ENCODE measurements at places on chromosomes 11 and 22.

- DNase-seq, result no peak
Measured at GRCh38 chr22:43750751-43751150, 61.4 kb downstream of the EFCAB6 start.

GRCh38 chr22:26783885-26784284 is 126.5 kb downstream of the MIAT start:
- DNase-seq, result no peak

DNA sequence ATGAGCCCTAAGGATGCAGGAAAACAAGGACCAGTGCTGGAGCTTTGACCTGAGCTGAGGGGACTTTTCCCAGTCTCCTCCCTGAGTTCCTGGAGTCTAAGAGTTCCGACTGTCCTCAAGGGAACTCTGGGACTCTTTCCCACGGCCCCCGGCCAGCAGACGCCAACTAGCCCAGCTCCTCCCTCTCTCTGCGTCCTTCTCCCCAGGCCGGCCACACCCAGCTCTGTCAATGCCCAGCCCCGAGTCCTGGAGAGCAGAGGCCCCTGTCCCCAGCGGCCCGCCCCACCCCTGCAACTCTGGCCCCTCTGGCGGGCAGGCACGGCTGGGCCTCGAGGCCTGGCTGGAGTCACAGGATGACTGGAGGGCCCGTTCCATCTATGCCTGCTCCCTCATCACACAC is 29.8 kb downstream of the NECTIN1 start:
- no peak for DNase-seq

DNA sequence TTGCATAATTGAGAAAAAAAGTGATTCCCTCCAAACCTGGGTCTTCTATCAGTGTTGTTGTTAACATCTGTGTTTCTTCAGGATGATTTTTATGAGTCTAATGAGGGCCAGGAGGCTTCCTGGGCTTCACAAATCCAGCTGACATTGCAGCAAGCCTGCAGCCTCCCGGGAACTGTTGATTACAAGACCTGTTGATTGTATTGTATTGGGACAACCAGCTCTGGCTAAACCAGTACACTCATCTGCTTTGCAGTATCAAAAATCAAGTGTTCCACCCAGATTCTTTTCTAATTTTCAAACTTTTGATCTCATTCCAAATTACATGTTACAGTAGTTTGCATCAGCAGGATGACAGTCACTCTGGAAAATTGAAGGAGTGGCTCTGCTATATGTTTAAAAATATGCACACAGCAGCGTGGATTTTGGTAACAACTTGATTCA is 16.1 kb upstream of the PRSS23 start:
- no peak for DNase-seq

DNA sequence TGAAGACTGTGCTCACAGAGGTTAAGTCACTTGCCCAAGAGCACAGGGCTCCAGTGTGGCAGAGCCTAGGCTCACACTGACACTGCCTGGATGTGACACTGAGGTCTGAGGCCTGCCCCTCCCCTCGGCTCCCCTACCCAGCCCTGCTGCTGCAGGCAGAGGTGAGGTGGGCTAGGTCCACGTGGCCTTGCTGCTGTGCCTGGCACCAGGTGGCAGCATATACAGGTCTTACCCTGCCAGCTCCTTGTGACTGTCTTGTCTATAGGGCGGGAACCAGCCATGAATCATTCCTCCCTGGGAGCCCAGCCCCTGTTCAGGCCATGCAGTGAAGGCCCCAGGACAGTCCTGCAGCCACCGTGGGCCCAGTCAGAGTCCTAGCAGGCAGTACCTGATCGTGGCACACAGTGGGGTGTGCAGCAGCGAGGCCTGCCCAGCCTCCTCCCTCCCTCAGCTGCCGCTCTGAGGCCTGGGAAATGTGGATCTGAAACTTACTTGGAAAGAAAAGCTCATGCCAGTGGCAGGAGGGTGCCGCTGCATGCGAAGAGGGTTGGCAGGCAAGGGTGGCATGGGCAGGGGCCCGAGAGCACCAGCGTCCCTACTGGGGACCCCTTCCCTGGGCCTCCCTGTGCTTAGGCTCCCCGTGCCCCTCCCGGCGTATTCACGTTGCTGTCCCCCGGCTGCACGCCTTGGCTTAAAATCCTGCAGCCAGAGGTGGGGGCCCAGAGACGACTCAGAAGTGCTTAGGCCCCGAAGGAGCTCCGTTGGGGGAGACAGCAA is 1.2 kb upstream of the CERK start:
- DNase-seq, result no peak

DNA sequence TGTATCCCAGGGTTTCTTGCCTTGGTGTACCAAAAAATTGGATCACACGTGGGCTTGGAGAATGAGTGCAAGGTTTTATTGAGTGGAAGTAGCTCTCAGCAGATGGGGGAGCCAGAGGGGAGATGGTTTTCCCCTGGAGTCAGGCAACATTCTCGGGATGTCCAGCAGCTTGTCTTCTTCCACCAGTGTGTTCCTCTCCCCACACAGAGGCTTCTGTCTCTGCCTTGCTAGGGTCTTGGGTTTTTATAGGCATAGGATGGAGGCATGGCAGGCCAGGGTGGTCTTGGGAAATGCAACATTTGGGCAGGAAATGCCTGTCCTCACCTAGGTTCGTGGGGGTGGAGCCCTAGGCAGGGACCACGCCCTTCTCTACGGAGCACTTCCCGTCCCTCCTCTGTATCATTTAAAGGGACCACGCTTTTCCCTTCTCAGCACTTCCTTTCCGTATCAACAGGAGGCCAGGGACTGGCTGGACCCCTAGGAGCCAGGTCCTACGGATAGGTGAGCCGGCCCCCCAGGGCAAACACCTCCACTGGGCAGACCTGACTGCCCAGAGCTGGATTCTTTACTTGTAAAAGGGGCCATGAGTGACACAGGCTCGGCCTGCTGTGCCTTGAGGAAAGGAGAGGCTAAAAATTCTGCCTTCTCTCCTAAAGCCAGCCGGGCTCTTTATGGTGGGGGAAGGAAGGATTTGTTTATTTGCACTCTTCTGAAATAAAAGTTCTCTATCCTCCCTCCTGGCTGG is 55.3 kb upstream of the CCDC188 start:
- DNase-seq, result peak; percentile 16

DNA sequence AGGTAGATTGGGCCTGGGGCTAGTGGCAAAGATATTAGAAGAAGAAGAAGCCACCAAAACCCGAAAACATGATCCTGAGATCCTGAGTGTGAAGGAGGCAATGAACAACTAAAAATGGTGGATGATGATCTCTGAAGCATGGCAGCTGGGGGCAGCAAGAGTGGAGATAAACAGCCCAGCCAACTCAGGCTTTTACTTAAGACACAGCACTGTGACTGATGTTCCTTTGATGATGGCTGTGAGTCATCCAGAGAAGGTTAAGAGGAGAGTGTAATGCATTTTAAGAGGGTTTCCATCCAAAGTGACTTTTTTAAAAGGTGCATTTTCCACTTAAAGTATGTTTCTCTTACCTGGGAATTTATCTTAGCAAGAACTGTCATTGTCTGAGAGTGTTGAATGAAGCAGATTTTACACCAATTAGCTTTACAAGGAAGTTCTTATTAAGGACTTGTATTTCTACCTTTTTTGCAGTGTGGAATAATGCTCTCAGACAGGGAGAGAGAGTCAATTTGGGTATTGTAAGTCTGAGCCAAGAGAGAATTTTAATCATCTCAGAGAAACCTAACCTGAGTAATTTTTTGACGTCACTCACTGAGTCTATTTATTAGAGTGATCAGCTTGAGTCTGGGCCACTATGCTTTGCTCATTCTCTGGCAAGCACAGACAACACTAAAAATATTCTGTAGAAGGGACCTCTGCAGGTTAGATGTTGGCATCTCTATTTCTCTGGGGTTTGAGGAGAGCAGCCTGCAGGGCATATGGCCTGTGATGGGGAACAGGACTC is 14.1 kb upstream of the CALCB start:
- DNase-seq, result no peak

- no peak for DNase-seq
Measured at GRCh38 chr11:84430661-84431060, 1144.5 kb upstream of the CCDC90B start.

GRCh38 chr22:43000441-43001175 is 14.3 kb downstream of the PACSIN2 start:
- DNase-seq, result no peak

- DNase-seq, result no peak
Measured at GRCh38 chr11:129425214-129425613, 49.6 kb downstream of the BARX2 start.

GRCh38 chr11:96194581-96195374 is 148.2 kb downstream of the MAML2 start:
- DNase-seq, result no peak

DNA sequence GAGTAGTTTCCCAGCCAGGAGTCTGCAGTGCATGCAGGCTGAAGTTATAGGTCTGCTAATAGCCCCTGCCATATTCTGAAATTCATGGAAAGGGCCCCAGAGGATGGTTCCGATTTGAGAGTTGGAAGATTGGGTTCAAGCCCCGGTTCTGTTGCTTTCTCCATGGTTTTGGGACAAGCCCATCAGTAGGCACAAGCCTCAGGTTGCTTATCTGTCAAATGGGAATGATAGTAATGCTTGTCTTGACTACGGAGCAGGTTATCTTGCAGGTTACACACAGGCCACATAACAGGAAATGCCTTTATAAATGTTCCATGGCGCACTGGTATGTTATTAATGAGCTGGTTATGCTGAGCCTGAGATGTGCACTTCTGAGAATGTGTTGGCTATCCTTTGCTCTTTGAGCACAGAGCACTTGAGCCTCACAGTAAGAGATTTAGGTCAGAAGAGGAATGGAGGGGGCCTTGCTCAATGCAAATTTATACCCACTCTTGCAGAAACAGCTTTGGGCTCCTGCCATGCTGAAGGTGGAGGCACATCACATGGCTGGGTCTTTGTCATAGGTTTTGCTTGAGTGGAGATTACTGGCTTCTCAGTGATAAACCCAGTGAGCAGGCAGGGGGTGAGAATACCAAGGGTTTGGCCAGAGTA is 47.1 kb downstream of the ZNRF3 start:
- DNase-seq, result no peak

GRCh38 chr11:85394283-85394682 is 232.9 kb downstream of the DLG2 start:
- no peak for DNase-seq

DNA sequence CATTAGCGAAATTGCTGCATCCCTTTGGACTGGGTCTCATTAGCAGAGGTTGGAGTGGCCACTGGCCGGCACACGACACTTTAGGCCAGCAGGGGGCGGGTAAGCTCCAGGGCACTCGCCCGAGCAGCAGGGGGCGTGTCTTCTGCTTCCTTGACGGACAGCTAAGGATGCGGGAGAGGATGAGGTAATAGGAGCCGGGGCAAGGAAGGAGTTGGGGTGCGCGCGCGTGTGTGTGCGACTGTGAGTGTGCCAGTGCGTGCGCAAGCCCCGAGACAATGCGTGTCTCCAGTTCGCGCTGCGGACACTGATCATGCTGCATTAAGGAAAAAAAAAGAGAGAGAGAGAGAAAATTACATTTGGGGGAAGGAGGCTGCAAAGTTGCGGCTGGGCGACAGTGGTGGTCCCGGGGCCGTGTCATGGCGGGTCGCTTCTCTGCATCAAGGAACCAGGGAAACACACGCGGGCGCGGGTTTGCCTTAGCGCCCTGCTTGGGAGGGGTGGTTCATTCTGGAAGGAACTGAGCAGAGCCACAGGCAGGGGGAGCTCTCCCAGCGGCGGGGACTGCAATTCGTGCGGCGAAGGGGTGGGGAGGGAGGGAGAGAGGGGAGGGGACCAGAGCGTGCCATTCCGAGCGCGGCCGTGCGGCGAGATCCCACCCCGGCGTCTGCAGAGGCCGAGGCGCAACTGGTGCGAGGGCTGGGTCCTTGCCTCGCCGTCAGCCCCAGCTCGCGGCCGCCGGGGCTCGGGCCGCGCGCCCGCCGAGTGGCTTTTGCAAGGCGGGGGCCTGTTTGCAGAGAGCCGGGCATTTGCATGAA is at the start of gene DTX4:
DTX4 (plus strand) TSS at position 625 of the 815 bp plus-strand sequence. CDS start 464 bp downstream, outside the sequence.
- DNase-seq, result peak; percentile 92

- no peak for DNase-seq
Measured at GRCh38 chr11:37817727-37818270, 1219.8 kb upstream of the RAG2 start.

DNA sequence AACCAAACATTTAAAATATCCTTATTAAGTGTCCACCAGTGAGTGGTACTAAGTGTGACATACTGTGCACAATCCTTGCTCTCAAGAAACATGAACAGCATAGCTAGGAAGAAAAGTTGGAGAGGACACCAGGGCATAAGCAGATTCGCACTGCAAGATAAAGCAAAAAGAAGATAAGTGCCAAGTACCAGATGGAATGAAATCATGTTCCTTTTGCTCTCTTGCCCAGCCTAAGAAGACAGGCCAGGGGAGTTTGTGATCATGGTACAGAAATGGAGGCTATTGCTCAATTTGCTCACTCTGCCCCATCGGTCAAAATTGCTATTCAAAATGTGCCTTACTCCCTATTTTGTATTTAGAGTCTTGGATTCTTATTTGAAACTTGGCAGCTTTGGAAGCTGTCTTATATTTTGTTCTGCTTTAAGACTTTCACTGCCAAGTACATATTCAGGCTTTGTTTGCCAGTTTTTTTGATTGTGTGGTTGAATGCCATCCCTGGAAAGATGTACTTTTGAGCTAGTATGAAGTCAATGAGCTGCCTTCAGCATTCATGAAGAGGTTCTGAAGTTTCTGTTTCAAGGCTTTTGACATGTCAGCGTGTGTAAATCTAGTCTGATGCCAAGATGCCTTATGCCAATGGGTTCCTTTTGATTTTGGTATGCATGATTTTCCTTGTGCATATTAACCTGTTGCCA is 90.3 kb downstream of the PAX6 start:
- DNase-seq, result peak; percentile 40
